CD4-positive, alpha-beta T cell treated with Interleukin-15 for 4 hours (primary cell): ENCODE measurements at places on chromosomes 3 and 15.

GRCh38 chr15:65529762-65530317 lies 423 bp upstream of the HACD3 start:
- no peak for DNase-seq

DNA sequence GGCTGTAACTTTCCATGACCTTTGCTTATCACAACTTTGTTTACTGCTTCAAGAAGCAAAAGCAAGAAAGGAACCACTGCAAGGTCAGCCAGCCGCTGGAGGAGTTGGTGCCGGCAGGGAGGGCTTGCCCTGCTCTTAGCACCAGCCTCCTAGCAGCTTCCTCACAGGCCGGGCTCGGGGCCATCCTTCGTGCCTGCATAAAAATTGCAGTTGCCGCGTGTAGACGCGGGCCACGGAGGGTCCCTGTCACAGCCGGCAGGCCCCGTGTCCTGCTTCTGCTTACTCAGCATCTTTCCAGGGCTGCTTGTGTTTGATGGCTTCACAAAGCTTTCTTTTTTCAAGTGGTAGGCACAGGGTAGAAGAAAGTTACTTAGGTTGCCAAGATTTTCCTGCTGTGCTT lies 84.4 kb downstream of the PGPEP1L start:
- DNase-seq: no peak

GRCh38 chr3:101847328-101847727 lies 2.0 kb upstream of the NFKBIZ start:
- no peak for DNase-seq

DNA sequence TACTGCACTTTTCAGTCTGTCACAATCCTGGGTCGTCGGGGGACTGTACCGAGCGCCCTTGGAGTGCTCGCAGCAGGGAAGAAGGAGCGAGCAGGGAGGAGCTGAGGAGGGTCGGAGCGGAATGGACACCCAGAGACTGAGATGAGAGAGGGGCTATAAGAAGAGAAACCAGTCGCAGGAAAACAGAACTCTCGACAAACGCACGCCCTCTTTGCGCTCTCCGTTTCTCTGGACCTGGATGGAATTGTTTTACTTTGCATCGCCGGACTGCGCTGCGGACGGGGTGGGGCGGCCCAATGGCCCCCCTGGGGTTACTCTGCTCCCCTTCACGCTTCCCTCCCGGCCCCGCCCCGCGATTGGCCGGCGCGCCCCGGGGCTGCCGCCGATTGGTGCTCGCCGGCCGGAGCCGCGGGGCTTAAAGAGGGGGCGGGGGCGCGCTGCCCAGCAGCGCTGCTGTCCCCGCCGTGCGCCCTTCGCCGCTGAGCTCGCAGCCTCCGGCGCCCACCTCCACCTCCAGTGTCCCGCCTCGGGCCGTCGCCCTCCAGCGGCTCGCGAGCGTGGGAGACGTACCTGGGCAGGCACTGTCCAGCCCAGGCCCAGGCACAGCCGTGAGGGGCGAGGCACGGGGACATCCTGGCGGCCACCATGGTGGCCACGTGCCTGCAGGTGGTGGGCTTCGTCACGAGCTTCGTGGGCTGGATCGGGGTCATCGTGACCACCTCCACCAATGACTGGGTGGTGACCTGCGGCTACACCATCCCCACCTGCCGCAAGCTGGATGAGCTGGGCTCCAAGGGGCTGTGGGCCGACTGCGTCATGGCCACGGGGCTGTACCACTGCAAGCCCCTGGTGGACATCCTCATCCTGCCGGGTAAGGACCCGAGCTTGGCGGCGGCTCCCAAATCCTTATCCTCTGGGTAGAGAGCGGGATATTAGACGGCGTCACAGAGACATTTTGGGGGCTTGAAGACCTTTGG lies at the start of gene CLDN11:
TSS of gene CLDN11 (plus strand) at position 447 of the 977 bp plus-strand sequence. CDS start at position 646, 199 bp downstream.
- DNase-seq: no peak

DNA sequence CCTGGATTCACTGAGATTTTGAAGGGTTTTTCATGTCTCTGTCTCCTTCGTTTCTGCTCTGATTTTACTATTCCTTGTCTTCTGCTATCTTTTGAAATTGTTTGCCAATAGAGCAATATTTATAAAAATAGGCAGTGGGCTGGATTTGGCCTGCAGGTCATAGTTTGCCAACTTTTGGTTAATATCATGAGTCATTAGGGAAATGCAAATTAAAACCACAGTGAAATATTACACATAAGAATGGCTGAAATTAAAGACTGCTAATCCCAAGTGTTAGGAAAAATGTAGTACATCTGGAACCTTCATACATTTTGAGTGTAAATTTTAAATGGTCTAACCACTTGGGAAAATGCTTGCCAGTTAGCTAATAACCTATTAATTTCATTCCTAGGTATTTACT lies 56.3 kb downstream of the ABI3BP start:
- DNase-seq: no peak

DNA sequence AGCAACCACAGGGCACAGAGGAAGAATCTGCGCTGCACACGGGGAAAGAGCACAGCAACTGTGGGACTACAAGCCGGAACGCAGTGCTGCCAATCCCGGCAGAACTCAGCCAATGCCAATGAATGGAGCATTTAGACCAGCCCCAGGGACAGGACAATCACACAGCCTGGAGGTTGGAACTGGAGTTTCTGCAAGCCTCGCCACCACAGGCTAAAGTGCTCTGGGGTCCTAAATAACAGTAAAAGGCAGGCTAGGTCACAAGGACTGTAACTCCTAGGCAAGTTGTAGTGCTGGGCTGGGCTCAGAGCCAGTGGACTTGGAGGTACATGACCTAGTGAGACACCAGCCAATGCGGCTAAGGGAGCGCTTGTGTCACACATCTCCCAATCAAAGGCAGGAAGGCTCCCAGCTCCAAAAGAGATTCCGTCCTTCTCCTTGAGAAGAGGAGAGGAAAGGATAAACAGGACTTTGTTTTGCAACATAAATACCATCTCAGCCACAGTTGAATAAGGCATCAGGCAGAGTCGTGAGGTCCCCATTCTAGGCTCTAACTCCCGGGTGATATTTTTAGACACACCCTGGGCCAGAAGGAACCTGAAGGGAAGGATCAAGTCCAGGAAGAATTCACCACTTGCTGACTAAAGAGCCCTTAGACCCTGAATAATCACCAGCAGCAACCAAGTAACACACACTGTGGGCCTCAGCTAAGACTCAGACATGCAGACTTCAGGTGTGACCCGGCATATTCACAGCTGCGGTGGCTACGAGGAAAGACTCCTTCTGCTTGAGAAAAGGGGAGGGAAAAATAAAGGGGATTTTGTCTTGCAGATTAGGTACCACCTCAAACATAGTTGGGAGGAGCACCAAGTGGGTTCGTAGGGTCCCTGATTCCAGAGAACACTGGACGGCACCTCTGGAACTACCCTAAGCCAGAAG lies 85.5 kb upstream of the XXYLT1 start:
- no peak for DNase-seq

- DNase-seq: no peak
Observed at GRCh38 chr3:21259896-21260295, 491.1 kb downstream of the ZNF385D start.

- DNase-seq: no peak
Observed at GRCh38 chr15:89122505-89123180, 34.4 kb downstream of the ABHD2 start.

DNA sequence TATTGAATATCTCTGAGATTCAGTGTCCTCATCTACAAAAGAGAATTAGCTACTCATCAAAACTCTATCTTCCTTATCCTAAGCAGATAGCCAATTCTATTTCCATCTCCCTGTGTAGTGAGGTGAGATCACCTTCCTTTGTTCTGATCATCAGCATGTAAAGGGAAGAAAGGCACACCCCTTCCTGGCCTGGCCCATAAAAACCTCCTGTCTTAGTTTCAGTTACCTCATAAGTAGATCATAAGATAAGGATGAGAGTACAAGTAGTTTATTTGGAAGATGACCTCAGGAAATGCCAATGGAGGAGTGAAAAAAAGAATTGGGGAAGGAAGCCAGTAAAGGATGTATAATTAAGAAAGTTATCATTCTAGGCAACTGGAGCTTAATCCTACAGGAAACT lies 114.5 kb upstream of the GADL1 start:
- DNase-seq: no peak

DNA sequence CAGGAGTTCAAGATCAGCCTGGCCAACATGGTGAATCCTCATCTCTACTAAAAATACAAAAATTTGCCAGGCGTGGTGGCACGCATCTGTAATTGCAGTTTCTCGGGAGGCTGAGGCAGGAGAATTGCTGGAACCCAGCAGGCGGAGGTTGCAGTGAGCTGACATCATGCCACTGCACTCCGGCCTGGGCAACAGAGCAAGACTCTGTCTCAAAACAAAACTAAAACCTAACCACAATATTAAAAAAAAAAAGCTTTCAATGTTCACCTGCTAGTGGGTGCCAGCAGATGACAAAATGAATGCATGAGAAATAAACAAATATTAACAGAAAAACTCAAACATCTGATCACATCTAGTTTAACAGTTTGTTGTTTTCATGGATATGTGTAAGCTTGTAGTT lies 9.0 kb downstream of the SLC24A1 start:
- DNase-seq: no peak

DNA sequence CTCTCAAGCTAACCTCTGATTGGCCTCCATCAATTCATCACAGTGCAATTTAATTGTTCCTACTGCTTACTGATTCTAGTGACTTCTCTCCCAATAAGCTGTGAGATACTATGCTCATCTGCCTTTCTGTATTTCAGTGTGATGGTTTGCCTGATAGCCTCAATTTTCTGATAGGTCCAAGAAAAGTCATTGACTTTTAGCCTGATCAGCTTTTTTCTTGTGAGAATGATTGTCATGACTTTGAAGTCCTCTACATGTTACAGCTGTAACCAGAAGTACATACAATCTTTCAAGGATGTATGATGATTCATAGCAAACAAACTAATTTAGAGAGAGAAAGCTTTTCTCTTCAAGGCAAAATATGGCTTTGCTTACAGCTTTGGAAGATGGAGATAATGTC lies 463.8 kb upstream of the CNTN3 start:
- DNase-seq: no peak

DNA sequence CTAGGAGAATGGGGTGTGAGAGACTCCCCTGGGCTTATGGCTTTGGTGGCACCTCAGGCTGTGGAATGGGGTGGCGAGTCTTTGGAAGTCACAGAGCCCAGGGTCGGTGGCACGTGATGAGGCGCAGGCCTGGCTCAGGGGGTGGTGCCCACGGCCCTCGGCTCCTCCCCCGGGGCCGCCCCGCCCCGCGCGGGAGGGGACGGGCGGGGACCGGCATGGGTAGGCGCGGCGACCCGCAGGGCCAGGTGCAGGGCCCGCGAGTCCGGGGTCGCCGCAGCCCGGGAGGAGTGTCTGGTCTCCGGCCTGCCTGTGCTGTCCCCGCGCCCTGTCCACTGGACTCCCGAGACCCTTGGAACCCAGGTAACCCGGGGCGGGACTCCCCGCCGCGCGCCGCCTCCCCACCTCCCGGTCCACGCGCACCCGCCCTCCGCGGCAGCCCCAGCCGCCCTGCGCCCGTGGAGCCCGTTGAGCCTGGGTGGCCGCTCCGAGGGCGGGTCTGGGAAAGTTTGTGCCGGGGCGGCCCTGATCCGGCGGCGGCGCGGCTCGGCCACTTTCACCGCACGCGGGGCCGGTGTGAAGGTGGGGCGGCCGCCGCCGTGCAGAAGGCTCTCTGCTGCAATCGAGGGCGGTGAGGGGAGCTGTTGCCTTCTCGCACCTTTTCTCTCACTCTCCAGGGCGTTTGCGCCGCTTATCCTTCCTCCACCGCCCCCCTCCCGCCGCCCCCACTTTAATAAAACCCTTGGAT lies at the start of gene PAQR5:
TSS of gene PAQR5 (plus strand) at position 216 of the 745 bp plus-strand sequence. CDS start 61,169 bp downstream, outside the sequence.
- DNase-seq: no peak

DNA sequence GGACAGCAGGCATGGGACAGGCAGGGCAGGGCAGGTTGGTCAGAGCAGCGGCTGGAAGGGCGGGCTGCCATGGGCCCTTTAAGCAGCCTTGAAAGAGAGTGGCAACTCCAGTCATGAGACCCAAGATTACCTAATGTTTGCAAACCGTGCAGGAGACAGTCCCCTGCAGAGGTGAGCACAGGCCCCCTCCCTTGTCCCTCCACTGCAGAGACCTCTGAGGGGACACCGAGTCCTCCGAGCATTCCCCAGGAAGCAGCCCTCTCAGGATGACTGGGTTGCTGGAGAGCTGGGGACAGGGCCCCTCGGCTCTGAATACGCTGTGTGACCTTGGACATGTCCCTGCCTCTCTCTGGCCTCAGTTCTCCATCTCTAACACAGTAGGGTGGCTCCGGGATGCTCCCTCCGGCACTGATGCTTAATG lies 81.4 kb downstream of the IQSEC1 start:
- no peak for DNase-seq

DNA sequence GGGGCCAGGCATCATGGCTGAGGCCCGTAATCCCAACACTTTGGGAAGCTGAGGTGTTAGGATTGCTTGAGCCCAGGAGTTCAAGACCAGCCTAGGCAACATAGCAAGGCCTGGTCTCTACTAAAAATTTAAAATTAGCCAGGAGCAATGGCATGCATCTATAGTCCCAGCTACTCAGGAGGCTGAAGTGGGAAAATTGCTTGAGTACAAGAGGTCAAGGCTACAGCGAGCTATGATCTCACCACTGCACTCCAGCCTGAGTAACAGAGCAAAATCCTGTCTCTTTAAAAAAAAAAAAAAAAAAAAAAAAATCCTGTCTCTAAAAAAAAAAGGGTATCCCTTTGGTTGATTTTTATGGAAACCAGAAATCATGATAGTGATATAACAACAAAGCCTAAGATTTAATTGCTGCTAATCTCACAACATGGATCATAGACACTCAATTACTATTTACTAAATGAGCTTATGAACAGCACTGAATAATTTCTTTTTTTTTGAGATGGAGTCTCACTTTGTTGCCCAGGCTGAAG lies 12.1 kb downstream of the PCLAF start:
- no peak for DNase-seq

- no peak for DNase-seq
Observed at GRCh38 chr3:133426721-133427120, 26.9 kb downstream of the BFSP2 start.

- no peak for DNase-seq
Observed at GRCh38 chr15:37731146-37731746, 203.2 kb upstream of the TMCO5A start.

DNA sequence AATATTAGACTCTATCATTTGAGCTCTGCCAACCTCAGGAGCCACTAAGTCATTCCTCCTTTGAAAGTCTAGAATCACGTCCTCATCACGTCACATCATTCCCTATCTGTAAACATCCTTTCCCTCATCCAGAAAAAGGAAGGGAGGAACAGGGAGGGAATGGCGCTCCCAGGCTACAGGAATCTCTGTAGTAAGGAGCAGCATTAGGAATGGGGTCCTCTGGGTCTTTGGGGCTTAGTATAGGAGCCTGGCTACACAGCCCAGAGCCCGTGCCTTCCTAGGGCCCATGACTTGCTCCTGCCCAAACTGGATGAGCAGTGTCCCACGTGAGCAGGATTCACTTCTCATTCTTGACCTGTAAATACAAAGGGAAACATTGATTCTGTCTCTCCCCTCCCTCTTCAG lies 1.6 kb downstream of the TAGLN3 start:
- no peak for DNase-seq

DNA sequence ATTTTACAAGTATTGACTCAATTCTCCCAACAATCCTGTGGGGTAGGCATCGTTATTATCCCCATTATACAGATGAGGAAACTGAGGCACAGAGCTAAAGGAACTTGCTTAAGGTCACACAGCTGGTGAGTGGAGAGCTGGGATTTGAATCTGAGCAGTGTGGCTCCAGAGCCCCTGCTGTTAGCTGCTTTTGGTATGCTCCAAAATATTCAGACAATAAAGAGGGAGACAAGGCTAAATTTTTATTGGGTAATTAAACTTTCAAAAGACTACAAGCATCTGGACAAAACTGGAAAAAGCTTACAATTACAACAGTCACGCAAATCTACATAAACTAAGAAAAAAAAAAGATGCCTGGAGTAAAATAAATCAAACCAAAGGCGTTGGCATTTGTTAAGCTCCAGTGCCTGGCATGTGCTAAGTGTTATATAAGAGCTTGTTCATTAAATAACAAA lies 27.7 kb downstream of the CCDC13 start:
- no peak for DNase-seq

GRCh38 chr15:90994417-90995311 lies at the start of gene PRC1:
PRC1 (minus strand) TSS chr15:90994535; CDS start chr15:90994417, 118 bp downstream.
- peak; percentile 95 for DNase-seq
